ENCODE measurements at places on chromosomes 5 and 9.
A peak's percentile ranks its signal among the peaks of the same experiment; 100 is the strongest.

DNA sequence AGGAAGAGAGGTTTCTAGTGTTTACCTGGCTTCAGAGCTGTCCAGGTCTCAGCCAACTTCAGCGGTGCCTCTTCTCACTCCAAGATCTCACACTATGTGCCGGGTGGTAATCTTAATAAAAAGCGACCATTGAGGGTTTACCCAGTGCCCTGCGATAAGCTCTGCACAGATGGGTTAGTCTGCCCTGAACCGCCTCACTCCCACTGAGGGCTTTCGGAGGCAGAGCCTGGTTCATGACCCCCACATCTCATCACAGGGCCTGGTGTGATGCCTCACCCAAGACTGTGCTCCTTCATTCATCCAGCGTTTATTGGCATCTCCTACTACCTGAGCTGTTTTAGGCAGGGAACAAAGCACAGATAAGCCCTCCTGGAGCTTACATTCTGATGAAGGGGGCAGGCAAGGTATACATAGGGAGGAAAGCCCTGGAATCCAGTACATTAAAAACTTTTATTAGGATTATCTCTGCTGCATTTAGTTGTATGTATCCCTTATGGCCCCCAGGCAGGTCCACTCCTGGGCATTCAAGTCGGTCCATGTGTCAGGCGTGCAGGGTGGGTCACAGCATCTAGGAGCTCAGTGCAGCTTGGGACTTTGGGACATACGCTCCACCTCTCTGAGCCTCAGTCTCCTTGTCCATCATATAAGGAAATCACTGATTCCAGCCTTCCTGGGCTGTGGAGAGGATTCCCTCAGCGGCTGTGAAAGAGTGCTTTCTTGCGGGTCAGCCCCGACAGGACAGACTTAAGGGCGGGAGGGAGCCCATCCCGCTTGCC is 613 bp upstream of the COL15A1 start:
- DNase-seq: no peak

GRCh38 chr5:77718934-77719610 is 57.1 kb downstream of the TBCA start:
- DNase-seq: no peak

GRCh38 chr9:95772320-95773052 is 103.0 kb upstream of the ERCC6L2 start:
- no peak for DNase-seq

- no peak for DNase-seq
Observed at GRCh38 chr9:116499986-116500871, 186.9 kb upstream of the TRIM32 start.

DNA sequence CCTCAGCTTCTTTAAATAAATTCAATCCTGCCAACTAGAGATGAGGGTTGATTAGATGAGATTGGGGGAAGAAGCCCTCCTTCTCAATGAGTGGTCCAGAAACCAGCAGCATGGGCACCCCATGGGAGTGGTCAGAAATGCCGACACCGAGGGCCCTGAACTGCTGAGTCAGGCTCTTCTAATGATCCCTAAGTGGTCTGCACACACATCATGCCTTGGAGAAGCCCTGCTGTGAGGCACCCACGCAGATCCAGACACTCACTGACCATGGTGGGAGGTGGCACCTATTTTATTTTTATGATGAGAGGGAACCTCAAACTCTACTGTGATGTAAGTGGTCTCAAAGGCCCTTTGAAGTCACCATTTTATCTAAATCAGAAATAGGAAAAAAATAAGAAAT is 72.3 kb upstream of the BOD1 start:
- no peak for DNase-seq

DNA sequence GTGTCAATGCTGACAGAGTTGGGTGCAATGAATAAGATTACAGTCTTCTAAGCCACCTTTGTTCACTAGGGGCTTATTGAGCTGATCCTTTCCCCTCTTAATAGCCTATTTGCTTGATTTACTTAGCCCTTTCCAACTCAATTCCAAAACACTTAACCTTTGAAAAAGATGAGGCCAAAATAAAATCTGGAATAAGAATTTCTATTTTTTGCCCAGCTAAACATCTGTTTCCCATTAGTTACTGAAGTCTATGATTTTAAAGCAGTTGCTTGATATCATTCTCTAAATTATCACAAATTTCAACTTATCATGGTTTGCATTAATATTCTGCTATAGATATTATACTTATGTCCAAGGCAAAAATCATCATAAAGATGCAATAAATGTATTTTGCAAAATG is 1272.0 kb upstream of the ACO1 start:
- no peak for DNase-seq

DNA sequence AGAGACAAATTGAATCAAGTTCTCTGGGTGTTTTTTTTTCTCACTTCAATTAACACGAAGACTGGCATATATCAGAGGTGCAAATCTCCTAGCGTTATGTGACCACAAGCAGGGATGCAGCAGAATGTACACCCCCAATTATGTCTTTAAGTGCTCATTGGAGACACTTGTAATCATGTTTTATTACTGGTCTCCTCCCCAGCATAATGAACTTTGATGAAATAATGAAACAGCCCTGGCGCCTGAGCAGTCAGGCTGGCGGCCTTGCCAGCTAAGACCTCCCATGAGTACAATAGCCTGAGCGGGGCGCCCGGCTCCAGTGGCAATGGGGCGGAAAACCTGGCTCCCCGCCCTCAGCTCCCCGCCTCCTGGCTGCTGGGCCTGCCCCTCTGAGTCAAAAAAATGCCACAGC is 209.4 kb upstream of the MSX2 start:
- no peak for DNase-seq

DNA sequence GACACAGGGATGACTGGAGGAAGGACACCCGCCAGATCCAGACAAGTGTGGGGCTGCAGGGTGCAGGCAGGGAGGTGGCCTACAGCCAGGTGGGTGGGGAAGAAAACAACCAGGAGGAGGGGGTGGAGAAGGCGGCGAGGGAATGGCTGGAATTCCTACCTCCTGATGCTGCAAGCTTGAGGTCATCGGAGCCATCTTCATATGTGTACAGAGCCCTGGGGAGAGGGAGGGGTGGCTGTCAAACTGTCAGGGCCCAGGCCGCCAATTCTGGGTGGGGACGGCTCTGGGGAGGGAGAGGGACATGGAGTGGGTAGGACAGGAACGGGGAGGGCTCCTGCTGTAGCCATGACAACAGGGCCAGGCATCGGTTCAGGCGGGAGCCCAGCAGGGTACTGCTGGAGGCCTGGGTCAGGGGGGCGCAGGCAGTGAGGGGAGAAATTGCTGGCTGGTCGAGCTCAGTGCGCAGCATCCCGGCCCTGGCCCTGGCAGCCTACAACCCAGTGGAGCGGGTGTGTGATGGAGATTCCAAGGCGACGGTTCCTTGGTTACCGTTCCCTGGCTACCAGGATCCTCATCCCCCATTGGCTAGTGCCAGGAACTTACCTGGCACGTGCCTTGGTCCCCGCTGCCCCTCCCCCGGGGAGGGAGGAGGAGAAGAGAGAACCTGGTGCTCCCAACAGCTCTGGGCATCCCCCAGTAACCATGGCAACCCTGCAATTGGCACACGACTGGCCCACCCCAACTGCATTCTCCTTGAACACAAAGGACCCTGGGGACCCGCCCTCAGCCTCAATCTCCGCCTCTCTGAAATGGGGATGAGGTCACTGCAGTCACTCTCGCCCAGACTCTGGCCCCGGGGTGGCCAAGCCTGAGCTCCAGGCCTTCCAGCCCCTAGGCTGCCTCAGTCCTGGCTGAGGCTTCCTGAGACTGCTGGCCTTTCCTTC is 4.5 kb downstream of the DBN1 start:
- no peak for DNase-seq

- no peak for DNase-seq
Observed at GRCh38 chr9:133914442-133915342, 77.4 kb downstream of the VAV2 start.

- no peak for DNase-seq
Observed at GRCh38 chr9:106075960-106076327, 381.6 kb downstream of the TMEM38B start.

GRCh38 chr5:95668728-95669127 is 14.1 kb downstream of the SPATA9 start:
- DNase-seq: peak; percentile 31

- DNase-seq: no peak
Observed at GRCh38 chr9:117768750-117769395, 64.7 kb downstream of the TLR4 start.

- no peak for DNase-seq
Observed at GRCh38 chr5:153885141-153885540, 153.6 kb downstream of the FAM114A2 start.

- DNase-seq: no peak
Observed at GRCh38 chr9:136578626-136578914, 32.7 kb upstream of the NOTCH1 start.

DNA sequence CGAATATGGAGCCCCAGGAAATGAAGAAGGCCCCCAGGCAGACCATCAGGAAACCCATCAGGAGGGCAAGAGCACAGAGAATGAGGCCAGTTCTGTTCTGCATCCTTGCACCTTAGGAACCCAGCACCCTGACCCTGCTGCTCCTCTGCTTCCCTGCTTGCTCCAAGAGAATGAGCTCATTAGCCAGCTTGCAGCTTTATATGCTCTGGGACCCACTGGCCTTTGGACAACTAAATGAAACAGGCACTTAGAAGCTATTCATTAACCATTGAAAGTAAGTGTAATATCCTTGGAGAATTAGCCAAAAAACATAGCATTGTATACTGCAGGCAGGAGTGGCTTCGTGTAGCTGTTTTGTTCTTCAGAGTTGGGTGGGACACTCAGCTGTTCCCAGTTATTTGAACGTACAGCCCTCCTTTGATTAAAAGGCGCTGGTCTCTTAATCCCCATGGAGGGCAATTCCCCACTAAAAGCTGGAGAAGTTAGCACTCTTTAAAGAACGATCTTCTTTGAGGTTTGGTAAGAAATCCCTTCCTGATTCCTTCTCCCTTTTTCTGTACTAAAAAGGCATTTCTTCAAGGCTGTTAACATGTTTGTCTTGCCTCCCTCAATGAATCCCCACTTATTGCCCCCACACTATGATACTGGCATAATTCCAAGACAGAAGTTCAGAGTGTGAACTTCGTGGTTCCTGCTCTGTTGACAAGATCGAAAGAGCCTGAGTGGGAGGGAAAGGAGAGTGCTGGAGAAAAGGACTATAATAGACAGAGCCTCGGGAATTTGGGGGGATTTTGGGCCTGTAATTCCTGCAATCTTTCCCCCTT is at the start of gene TMEM252:
Gene TMEM252 (minus strand): TSS at position 172 of the 824 bp plus-strand sequence. CDS start 69 bp downstream, at position 103.
- DNase-seq: no peak

DNA sequence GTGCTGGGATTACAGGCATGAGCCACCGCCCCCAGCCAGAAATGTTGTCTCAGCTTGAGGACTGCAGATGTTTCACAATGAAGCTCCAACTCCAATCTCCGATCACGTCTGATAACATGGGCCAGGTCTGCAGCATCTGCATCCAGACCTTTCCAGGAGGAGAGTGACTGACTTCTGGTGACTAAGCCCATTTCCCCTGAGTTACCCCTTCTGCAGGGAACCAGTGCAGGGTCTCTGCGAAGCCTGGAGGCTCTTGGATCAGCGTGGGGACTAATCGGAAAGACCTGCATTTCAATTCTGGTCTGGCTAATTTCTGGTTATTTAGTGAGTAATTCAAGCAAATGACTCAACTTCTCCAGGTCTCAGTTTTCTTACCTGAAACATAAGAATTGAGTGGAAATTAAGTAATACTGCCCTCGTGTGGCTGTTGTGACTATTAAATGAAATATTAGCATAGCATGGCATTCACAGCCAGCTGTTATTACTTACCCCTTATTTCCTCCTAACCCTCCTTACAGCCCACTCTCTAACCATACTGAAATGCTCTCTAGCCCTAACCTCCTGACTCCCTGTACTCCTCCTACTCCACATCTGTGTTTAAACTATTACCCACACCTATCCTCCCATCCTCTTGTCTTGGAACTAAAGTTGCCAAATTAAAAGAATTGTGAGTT is 2.2 kb upstream of the GNPDA1 start:
- DNase-seq: peak; percentile 54
